AML-193 (cell line): ENCODE measurements at places on chromosomes 11 and 22.

DNA sequence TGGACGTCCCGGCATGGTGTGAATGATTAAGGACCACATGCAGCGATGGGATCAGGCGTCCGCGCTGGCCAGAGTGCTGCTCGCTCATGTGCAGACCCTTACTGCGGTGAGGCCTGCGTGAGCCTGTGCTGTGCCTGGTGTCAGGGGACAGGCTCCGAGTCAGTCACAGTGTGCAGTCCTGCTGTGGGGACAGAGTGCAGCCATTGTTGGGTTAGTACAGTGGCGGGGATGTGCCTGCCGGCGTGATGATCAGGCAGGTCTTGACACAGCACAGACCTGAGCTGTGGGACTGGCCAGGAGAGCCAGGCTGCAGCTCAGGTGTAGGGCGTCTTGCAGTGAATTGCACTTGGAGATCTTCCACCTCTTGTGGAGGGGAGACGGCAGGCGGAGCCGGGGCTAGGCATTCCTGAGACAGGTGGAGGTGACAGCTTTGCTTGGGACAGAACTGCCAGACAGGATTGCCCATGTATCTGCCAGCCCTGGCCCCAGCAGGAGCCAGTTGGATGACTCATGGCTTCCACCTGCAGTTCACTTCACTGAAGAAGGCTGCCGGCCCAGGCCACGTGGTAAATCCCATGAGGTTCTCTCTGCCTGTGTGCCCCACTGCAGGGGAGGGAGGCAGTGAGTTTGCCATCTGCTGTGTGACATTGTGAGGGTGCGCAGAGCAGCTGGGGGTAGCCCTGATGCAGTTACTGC lies 17.3 kb downstream of the TRMU start:
- DNase-seq = no peak

GRCh38 chr22:47449508-47450270 lies 687.2 kb downstream of the TBC1D22A start:
- no peak for DNase-seq

DNA sequence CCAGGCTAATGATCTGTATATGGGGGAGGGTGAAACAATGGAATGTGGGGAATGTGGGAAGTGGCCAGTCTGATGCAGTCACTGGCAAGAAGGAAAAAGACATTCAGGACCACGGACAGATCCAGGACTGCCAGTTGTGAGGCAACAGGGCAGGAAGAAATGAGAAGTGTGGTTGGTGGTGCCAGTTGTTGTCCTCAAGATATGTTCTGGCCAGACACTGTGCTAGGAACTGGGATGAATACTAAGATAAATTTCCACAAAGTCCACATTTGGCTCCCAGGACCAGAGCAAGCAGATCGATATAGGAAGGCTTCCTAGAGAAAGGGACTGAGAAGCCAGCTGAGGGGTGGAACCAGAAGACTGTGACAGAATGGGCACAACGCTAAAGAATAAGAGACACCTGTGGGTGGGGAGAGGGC lies 6.8 kb upstream of the TPBGL start:
- peak; percentile 56 for DNase-seq

DNA sequence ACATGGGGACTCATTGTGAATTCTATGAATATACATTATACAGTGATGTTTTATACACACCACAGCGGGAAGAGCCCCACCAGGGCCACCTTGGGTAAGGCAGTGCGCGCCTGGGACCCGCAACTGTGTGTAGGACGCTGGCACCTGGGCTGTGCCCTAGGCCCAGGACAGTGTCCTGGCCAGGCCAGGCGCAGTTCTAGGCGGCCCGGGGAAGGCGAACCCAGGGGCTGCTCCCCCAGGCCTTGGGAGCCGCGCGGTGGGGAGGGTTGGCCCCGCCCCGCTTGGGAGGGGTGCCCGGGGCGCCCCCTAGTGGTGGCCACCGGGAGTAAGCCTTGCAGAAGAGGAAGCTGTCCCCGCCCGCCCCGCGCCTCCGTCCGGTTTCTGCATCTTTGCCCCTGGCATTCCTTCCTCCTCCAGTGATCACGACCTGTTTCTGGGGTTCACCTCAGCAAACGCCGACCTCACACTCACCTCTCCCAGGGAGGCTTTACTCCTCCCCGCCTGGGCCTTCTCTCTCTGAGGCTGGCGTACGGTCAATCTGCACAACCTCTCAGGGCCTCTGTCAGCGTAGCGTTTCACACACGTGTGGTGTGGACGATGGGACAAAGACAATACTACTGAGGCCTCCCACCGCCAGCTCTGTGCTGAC lies 9.5 kb upstream of the EHD1 start:
- DNase-seq = peak; percentile 55

- DNase-seq = peak; percentile 43
These were observed 10.9 kb downstream of the TRIM22 start for GRCh38 chr11:5700421-5701054.

DNA sequence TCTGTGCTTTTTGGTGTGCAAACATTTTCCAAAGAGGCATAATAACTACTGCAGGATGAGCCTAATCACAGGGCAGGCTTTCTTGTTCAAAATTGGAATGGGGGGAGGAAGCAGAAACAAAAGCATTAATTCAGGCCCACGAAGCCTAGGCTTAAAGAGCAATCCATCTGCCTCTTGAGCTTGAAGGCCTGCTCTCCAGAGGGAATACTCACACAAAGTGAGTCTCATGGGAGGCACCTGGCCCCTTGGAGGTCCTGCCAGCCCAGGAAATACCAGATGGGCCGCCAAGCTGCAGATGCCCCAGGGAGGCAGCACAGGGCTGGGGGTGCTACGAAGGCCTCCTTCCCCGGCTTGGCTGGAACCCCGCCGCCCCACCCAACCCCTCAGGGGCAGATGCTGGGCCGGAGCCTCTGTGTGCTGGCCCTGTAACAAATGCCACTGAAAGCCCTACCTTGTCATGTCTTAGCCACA lies 39.3 kb upstream of the COMT start:
- no peak for DNase-seq

DNA sequence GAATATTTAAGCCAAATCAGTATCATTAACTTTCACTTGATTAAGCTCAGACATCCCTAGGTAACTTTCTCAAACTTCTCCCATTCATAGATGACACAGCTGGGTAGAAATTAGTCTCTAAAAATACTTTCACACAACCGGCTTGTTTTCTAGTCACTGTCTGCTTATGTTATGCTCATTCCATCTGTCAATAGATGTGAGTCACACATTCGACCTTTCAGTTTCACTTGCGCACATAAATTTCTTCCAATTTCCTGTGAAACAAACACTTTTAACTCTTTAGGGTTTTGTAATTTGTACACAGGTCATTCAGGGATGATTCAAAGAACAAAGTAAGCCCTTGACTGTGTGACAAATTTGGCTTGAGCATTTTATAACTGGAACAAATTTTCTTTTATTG lies 723.0 kb downstream of the KCNA4 start:
- no peak for DNase-seq

DNA sequence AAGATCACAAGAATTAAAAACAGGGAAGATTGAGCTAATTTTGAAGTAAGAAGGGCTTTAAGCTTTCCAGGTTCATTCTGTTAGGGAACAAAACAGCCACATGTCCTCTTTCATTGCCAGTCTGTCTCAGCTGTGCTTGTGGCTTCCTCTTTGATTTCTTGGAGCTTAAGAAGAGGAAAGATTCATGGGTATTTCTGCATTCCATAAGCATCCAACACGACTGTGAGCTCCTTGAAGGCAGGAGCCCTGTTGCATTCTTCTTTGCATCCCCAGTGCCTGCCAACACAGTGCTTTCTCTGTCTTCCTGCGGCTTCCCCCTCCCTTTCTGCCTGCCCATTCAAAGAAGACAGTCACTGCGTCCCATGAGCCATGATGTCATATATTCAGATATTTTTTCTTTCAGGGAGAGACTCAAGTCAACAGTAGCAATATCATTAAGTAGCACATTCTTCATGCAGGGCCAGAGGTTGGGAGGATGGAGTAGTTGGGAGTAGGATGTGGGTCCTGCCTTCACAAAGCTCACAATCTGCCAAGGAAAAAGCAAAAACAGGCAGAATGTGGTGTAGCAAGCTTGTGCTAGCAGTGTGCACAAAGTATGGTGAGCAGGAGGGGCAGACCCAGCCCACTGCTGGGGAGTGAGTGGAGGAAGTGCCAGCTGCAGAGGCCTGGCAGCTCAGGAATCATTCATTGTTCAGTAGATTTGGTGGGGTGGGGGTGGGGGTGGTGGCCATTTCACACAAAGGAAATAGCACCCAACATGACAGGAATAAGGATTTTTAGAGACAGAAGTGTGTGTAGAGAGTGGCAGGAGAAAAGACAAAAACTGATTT lies 162.1 kb upstream of the RASSF10 start:
- DNase-seq = no peak

- no peak for DNase-seq
These were observed 312.2 kb upstream of the B3GAT1 start for GRCh38 chr11:134724106-134724778.

GRCh38 chr22:48496226-48496845 lies 1331.3 kb downstream of the BRD1 start:
- no peak for DNase-seq

DNA sequence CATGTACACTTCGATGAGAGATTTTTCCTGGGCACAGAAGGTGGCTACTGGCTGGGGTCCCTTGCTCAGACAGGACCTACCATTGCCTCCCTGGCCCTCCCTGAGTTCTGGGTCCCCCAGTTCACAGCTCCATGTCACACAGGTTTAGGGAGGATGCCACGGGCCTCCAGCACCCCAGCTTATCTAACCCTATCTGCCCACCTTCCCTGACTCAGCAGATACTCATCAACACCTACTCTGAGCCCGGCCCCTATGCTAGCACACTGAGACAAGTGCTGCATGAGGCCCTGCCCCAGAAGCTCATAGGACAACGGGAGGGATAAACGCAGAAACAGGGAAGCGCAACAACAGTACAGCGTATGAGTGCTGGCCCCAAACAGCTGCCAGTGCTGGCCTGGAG lies 9.6 kb downstream of the NAGA start:
- no peak for DNase-seq

- DNase-seq = no peak
These were observed 7.3 kb upstream of the AHNAK start for GRCh38 chr11:62553839-62554361.

DNA sequence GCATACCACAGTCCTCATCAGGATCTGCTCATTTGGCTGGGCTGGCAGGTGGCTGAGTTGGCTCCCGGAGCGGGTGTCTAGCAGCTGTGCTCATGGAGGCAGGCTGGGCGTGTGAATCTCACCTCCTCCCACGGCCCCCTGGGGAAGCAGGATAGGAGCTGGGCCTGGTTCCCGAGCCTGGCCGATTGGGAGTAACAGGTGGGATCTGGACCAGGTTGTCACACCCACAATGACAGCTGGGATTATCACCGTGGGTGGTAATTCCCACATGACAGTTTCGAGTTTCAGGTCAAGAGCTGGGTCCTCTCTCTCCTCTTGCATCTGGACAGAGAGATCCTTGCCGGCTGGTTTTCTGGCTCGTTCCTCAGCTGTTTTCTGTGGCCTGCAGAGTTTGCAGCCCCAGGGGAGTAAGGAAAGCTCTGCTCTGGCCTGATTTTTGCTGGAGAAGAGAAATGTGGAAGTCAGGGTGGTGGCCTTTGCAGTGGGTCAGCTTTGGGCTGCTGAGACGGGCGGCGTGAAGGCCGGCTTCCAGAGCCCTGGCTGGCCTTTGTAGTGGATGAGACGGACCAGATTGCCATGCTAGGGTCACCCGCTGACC lies 57.0 kb downstream of the BCR start:
- no peak for DNase-seq

- peak; percentile 67 for DNase-seq
These were observed 18.3 kb downstream of the PRSS23 start for GRCh38 chr11:86818462-86819192.

DNA sequence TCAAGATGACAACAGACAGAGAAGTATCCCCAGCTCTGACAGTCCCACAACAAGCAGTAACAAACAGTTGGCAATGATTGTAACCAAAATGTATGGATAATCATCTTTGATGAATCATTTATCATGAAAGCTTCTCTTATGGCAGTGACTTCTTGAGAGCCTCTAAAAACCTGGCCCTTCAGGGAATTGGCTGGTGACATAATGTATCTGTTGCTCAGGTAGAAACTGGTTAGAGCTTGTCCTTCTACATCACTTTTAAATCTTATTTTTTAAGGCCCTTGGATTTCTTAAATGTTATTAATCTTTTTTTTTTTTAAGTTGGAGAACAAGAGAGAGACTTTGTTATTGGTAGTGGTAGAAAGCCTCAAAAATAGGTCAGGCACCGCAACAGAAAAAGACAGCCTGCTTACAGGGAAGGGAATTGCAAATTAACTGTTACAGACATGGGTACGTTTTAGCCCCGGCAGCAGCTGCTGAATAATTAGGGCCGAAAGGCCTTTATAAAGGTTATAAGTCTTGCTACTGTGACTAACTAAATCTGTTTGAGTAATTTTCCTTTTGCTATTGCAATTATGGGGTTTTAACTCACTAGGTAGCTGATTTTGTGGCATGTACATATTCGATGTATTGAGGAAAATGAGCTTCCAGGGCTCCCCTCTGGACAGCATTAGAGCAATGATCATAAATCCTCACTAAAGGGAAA lies 207.7 kb upstream of the LRRC4C start:
- DNase-seq = no peak

- no peak for DNase-seq
These were observed 1726.1 kb upstream of the RAG2 start for GRCh38 chr11:38323961-38324761.

DNA sequence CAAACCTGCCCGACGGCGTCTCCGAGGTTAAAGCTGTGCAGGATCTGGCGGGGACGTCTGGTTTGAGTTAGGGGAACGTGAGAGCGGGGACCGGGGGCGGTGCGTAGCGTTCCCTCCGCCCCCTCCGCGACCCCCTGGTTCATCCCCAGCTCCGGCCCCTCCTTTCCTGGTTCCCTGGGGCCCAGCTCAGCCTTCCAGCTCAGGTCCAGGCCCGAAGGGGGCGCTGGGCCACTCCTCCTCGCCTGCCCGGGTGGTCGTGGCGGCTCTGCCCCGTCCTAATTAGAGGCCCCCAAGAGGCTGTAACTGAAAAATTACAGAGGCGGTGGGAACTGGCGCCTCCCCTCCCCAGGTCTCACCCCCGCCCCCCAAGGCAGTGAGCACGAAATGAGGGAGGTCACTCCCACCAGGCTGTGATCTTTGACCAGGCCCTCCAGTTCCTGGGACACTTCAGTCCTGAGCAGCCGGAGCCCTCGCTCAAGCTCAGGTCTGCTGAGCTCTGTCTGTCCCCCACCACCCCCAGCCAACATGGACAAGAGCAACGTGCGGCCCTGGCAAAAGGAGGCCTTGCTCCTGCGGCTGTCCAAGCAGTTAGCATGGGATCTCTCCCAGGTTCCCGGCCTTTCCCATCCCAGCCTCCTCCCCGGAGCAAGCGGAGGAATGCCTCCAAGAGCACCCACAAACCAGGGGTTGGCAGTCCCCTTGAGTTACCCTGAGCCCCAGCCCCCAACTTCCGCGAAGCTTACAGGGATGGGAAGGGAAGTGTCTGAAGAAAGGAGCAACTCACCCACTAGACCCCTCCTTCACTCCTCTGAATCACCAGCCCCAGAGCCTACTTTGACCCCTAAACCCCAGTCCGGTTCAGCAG lies 3.3 kb downstream of the CD248 start:
- no peak for DNase-seq

- DNase-seq = peak; percentile 38
These were observed 24.4 kb upstream of the TXNRD2 start for GRCh38 chr22:19965771-19966709.

DNA sequence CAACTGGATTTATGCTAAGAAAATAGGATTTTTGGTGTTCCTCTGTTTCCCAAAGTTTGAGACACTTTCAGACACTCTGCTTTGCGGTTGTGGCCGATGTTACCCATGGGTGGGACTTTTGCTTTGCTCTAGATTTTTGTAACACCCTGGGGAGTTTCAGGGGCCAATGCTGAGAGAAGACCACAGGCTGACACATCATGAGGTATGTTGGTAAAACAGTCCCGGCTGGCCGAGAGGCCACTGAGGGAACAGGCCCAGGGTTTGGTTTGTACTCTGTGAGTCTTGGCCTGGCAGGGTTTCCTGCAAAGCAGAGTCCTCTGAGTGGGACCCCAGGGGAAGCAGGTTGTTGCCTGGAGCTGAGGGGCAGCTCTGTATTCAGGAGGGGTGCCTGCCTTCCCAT lies 78.5 kb upstream of the PITPNB start:
- no peak for DNase-seq
